HFF-Myc (cell line): ENCODE measurements at places on chromosomes 12 and 14.
A peak's percentile ranks its signal among the peaks of the same experiment; 100 is the strongest.

DNA sequence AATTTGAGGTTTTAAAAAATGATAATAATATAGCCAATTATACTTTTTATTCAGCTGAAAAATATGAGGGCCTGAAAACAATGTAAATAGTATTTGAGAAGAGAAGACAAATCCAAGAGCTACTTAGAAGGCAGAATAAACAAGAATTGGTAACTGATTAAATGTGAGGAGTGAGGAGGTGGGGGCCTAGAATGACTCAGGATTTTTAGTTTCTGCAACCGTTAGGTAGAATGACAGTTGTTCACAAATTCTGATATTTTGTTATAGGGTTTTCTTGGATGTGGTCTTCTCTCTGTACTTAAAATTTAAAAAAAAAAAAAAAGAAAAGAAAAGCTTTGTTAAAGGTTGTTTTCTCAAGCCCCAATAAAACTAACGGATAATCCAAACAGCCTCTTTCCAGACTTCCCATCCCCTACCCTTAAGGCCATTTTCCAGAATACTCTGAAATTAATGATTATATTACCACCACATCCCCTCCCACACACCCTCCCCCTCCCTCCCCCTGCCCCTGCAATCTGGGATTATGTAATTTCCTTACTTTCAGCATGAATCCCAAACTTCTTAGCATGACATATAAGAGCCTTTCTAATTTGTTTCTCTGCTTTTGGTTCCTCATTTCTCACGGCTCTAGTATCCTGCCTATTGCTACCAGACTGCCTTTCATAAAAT lies 50.4 kb downstream of the LRP6 start:
- DNase-seq, result no peak

- no peak for DNase-seq
These were observed 13.0 kb upstream of the TMED2 start for GRCh38 chr12:123571343-123571813.

GRCh38 chr14:33734387-33734786 lies 216.5 kb downstream of the EGLN3 start:
- no peak for DNase-seq

- no peak for DNase-seq
These were observed 7.2 kb downstream of the SPATA7 start for GRCh38 chr14:88392609-88393008.

GRCh38 chr12:131833896-131834641 lies 5.9 kb downstream of the MMP17 start:
- no peak for DNase-seq

- no peak for DNase-seq
These were observed 170.0 kb downstream of the PLCZ1 start for GRCh38 chr12:18567787-18568186.

GRCh38 chr12:45503899-45504298 lies 225.6 kb upstream of the ARID2 start:
- DNase-seq, result no peak

GRCh38 chr12:81962126-81962856 lies 203.1 kb upstream of the PPFIA2 start:
- no peak for DNase-seq

- no peak for DNase-seq
These were observed 1.6 kb downstream of the CLEC2B start for GRCh38 chr12:9867531-9867930.

DNA sequence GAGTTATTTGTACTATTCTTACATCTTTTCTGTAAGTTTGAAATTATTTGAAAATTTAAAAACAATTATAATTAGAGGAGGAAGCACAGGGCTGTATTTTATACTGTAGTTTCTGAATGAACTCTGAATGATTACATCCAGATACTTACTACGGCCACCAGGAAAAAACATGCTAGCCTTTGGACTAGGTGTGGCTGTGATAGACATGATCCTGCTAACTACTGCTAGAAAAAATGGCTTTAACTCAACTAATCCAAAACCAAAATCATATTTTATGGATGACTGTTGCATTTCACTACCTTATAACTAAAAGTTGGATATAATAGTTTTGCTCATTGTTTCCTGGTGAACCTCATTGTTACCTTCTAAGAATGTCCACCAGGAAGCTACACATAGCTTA lies 15.1 kb upstream of the SLC25A3 start:
- no peak for DNase-seq

DNA sequence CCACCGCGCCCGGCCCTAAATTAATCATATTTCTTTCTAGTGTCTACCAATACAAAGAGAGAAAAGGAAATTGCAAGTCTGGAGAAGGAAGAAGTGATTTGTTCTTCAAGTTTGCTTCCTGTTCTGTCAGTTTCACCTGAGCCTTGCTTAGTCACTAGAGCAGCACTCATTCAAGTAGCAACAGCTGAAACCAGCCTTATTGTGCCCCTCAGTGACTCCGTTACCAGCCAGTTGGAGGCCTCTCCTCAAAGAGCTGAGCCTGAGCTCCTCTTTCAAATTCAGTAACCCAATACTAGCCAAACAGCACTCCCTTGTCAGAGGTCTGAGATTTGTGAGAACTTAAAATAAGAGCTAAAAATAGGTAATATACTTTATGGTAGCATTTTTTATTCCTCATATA lies 17.4 kb downstream of the PAWR start:
- DNase-seq, result no peak

- no peak for DNase-seq
These were observed 1089.1 kb downstream of the SLC6A15 start for GRCh38 chr12:83823386-83824045.

GRCh38 chr14:51614707-51615106 lies 37.0 kb upstream of the FRMD6 start:
- peak; percentile 54 for DNase-seq

DNA sequence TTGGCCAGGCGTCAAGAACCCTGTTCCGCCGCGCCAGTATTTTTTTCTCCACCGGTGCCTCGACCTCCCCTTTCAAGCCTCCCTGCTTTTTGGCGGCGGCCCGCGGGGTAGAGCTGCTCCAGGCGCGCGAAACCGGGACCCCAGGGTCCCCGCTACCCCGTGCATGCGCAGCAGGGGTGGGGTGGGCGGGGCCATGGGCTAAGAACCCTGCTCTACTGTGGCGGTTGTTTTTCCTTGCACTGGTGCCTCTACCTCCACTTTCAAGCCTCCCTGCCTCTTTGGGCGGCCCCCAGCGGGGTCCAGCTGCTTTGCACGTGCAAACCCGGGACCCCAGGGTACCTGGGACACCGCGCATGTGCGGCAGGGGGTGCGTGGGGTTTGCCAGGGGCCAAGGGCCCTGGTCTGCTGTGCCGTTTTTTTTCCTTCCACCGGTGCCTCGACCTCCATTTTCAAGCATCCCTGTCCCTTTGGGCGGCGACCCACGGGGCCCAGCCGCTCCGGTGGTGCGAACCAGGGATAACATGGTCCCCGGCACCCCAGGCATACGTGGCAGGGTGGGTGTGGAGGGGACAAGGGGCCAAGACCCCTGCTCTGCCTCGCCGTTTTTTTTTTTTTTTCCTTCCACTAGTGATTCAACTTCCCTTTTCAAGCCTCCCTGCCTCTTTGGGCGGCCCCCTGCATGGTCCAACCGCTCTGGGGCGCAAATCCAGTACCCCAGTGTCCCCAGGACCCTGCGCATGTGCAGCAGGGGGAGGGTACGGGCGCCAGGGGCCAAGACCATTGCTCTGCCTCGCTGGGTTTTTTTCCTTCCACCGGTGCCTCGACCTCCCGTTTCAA lies 326.8 kb downstream of the ALG10 start:
- DNase-seq, result no peak

DNA sequence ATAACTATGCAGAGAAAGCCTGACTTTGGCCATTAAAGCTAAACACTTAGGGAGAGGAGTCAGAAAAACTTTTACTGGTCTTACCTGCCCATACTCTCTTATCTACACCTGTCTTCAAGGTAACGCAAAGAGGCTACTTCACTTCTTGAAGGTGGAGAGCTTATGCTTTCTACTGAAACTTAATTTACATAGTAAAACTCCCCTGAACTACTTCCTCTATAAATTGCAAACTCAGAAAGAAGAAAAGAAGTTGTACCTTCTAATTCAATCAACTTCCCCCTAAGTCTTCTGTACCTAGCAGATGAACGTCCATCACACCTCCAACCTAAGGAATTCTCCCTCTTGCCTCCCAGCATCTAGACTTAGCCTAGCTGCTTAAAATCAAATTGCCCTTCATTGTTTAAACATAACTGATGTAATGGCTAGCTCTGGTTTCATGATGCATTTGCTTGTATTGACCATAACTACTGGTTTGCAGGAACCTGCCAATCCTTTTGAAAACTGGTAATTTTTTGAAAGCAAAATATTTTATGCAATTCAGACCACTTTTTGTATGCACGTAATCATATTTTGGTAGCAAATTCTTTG lies 87.7 kb downstream of the STON2 start:
- no peak for DNase-seq

GRCh38 chr12:108620236-108620879 lies 13.3 kb downstream of the SELPLG start:
- DNase-seq, result no peak

DNA sequence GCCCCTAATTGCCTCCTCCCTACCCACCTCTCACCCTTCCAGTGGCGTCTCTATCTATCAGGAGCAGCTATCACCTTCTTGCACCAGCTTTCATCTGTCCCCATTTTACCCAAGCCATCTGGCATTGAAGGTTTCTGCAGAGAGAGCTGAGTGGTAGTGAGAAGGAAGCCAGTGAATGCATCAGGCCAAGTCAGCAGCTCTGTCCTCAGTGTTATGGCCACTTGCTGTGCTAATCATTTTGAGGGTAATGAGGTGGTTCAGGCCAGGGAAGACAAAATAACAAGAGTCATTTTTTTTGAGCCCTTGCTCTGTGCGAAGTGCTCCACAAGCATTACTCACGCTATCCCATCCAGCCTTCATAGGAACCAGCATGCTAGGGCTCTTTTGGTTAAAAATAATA lies 164.7 kb downstream of the SUDS3 start:
- no peak for DNase-seq
